Activated CD8-positive, alpha-beta memory T cell treated with anti-CD3 and anti-CD28 coated beads for 1 hour (primary cell): ENCODE measurements at places on chromosomes 6 and 20.

DNA sequence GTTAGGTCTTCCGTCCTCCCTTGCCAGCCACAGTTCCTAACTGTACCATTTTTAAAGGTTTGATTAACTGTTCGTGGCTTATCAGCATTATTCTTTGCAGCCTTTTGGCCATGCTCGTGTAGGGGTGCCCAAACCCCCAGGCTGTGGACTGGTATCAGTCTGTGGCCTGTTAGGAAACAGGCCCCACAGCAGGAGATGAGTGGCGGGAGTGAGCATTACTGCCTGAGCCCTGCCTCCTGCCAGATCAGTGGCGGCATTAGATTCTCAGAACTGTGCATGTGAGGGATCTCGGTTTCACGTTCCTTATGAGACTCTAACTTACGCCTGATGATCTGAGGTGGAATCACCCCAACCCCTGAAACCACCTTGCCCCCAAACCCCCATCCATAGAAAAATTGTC, 79.3 kb downstream of the TBC1D7 start:
- no peak for DNase-seq

- DNase-seq = no peak
These were observed 160.5 kb downstream of the TFAP2B start for GRCh38 chr6:50979171-50979525.

GRCh38 chr6:73455865-73456629, 4.0 kb upstream of the CGAS start:
- DNase-seq = no peak

GRCh38 chr6:5967594-5967993, 39.1 kb downstream of the NRN1 start:
- no peak for DNase-seq

- DNase-seq = no peak
These were observed 715.6 kb upstream of the ID4 start for GRCh38 chr6:19121521-19121920.

DNA sequence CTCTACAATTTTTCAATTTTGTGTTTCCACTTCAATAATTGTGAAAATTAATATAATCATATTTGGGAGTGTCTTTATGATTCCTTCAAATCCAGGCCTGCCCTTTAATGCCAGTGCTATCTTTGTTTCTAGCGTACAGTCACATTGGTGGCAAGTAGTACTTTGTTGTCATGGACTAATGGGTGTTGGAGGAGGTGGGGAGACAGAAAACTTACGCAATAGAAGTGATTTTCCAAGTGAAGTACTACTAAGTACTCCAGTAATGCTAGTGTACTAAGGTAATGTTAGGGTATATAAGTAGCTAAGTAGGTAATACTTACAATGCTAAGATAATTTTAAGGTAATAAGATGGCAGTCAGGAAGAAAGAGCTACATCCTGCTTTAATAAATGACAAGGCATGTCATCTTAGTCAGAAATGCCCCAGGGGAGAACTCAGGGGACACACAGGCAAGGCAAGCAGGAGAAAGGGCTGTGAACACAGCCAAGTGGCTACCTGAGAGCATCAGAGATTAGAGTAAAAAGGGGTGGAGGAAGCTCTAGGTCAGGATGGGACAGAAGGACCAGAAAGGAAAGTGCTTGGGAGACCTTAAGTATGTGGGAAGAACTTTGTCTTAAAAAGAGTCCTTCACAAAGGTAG, 217.2 kb upstream of the PRDM1 start:
- DNase-seq = no peak

DNA sequence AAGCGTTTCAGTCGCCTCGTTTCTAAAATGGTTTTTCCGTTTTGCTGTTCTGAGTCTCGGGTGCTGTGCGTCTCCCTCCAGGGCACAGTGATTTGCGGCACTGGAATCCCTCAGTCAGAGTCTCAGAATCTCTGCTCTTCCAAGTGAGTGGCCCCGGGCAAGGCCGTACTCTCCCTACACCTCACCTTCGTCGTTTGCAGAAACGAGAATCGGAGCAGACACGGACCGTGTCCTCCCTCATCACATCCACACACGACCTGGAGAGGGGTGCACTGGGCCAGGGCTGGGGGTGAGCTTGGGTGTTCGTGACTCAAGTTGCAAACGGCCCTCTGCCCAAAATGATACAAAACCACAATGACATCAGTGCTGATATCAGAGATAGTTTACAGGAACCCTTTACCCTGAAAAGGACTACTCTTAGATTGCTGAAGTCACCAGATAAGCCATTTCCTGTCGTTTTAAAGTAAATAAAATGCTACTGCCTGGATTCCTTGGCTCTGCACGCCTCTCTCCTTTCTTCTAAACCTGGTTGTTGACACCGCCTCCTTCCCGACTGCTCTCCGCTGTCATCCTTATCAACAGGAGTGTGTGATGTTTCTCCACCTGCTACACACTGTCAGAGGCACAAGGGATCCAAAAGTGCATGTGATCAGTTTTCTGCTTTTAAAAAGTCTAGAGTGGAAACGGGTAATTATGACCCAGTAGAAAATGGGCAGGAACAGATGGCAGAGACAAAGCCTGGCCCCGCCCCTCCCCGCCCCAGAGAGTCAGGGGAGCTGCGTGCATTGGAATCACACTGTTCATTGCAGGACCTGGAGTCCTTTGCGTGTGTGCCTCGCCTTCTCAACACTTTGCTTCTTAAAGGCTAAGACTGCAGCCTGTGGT, 38.4 kb downstream of the KIF25 start:
- no peak for DNase-seq

DNA sequence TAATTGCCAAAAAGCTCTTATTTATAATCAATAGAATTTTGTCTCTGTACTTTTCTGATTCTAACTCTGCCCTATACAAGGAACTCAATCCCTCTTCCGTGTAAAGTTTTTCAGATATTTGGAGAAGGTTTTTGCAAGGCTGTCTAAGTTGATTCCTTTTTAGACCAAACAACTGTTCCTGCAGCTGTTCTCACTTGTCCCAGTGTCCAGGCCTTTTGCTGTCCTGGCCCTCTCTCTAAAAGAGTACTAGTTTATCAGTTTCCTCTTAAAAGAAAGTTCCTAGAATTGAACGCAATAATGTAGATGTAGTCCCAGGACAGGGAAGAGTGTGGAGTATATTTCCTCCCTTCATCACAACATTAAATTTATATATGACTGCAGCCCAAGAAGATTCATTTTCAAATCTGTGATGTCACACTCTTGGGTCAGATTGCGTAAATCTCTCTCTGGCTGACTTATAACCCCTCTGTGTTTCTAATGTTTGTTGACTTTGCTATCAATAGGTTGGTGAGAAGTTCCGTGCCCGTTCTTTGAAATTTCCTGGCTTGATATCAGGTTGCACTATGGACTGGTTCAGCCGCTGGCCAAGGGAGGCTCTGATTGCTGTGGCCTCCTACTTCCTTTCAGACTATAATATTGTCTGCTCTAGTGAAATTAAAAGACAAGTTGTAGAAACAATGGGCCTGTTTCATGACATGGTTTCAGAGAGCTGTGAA, 139.4 kb upstream of the GLP1R start:
- no peak for DNase-seq

- peak; percentile 1 for DNase-seq
These were observed 934 bp upstream of the CST9 start for GRCh38 chr20:23606652-23607049.

- no peak for DNase-seq
These were observed 114.7 kb upstream of the AFDN start for GRCh38 chr6:167711768-167712730.

DNA sequence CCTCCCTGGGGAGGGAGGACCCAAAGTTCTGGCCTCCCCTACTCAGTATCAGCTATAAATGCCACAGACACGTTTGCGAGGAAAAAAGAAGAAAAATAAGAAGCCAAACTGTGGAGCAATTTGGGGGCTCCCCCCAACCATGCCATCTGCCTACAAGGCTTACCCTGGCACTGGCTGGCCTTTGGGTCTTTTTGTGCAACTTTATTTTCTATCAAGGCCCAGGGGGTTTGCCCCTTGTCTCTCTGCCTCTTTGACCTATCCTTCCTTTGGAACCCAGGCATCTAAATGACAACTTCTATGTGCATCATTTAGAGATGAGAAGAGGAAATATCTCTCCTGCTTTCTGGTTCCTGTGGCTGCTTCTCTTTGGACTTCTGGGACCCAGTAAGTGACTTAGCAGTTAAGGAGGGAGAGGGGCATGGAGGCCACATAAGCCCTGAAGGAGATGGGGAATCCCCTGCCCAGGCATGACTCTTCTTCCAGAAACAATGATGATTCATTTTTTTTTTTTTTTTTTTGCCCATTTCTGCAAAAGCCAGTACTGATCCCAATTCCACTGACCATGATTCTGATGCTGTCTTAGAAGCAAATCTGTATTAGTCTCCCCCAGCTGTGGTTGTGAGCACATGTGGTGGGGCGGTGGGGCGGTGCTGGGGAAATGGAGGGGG, at the start of gene MUC22:
TSS of gene MUC22 (plus strand) at position 82 of the 668 bp plus-strand sequence. CDS start at position 315, 233 bp downstream.
- no peak for DNase-seq

- DNase-seq = no peak
These were observed 23.3 kb downstream of the CST5 start for GRCh38 chr20:23856226-23856625.

DNA sequence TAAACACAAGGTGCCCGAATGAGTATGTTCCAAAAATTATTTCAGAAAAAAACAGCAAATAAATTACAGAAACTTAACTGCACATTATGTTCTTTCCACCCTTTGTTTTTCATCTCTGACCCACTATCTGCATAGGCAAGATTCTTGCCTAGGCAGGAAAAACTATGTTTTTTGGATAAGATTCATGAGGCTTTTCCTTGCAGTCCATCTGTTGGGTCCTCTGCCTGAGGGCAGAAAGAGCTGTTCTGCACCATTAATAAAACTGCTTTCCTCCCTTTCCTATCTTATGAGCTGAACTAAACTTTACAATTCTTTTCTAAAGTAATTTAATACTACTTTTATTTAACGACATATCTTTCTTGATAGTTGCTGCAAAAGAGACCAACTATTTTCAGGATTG, 21.1 kb downstream of the ENPP1 start:
- no peak for DNase-seq

DNA sequence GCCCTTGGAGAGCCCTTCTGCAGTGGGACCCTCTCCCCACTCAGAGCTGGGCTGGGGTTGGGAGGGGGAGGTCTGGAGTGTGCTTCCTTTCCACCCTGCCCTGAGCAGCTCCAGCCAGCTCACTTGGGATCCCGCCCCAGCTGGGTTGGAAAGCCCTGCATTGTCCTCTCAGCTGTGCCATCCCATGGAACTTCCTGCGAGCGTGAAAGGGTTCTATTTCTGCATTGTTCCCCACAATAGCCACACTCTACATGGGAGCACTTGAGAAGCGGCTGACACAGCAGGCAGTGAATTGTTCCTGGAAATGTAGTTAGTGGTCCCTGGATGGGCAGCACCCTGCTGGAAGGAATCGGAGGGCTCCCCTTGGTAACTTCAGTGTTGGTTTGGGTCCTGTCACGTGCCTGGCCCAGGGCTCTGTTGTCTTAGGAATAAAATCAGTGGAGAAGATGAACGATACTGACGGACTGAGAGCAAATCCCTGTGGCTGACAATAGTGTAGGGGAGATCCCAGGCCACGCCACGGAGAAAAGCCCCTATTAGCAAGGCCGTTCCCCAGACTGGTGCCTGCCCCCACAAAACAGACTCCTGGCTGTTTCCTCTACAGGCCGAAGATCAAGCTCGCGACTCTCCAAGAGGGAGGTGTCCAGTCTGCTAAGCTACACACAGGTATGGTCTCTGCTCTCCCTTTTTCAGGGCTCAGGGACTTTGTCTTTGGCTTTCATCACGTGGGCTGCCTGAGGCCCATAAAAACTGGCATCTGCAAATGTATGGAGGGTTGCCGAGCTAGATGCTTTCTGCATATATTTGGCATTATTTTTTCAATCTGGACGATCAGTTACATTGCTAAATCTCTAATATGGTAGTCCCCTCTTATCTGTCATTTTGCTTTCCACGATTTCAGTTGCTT, 18.8 kb downstream of the DNMT3B start:
- DNase-seq = no peak
